ENCODE measurements at places on chromosomes 1 and 21.
A peak's percentile ranks its signal among the peaks of the same experiment; 100 is the strongest.

- DNase-seq: no peak
Measured at GRCh38 chr1:230167419-230167852, 100.4 kb downstream of the GALNT2 start.

DNA sequence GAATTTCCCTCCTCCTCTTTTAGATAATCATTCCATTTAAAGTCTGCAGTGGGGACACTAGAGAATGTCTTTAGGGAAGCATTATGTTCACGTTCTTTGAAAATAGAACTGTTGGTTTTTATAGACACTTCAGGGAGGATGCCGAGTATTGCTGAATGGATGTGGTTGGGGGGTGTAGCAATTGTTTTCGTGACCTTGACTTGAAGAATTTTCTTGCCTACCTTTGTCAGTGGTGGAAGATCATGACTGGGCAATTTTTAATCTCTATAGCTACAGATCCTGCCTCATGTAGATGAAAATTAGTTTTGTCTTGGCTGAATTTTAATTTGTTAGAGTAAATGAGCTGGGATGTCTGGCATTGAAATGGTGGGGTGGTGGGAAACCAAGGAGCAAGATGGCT, 3.8 kb downstream of the SMG7 start:
- DNase-seq: no peak

DNA sequence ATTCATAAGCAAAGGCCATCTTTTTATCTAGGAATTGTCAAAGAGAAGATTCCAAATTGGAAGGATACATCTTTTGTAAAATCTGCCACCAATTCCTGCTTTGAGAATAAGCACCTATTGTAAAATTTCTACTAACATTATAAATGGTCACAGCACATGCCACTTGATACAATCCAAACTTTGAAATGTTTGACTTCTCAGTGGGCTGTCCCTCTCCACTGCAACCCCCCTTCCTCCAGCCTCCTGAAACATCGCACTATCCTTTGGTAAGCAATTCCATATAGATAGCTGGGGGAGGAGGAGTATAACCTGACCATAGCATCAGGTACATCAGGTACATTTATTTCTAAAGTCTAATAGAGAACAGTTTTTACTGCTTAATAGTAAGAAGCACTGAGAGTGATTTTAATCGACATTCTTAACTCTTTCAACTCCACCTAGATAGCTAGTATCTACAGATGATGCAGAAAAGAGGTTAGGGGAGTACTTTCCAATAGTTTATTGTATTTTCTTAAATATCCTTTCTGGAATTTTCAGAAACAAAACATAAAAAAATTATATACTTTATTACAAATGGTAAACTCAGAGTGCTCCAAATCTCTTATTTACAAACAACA, 2.9 kb downstream of the JUN start:
- no peak for DNase-seq

DNA sequence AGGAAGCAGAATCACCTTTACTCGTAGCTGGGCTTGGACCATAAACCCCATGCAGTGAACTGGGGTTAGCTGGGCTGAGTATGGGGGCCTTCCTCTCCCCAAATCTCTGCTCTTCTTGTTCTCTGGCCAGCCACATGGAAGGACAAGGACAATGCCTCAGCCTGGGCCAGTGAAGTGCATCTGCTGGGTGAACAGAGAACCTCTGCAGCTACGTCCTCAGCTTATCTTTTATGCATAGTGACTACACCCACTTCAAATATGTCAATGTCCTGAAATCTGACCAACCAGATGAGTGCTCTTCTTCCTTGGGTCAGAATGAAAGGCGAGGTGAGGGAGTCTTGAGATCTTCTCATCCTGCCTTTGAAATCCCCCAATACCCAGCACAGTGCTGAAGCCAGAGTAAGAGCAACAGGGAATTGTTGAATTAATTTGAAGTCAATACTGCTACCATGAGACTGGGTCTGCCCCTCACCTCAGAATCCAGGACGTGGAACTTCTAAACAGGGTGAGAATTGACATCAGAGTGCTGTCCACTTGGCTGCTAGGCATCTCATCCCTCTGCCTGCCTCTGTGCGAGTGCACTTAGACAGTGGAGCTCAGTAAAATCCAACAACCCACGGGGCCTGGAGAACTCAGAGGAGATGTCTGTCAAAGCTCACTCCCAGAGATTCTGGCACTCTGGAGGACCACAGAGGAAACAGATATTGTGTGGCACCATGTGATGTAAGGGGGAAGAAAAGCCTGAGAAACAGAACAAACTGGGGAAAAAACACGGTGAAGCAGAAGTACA, 99.0 kb downstream of the IER5 start:
- no peak for DNase-seq

- peak; percentile 73 for DNase-seq
Measured at GRCh38 chr1:20069874-20070273, at the start of gene PLA2G5. Gene PLA2G5, plus strand, starts transcription at chr1:20070194. Its CDS starts 14,637 bp downstream, at chr1:20084831.
